Effector memory CD4-positive, alpha-beta T cell (primary cell): ENCODE measurements at places on chromosomes 6 and 20.
A peak's percentile ranks its signal among the peaks of the same experiment; 100 is the strongest.

GRCh38 chr6:56664029-56664428 lies 21.3 kb upstream of the DST start:
- no peaks in the 10 kb centered on the region for H3K4me1 ChIP-seq
- no peak overlapping the region for H3K27ac ChIP-seq
- H3K36me3 ChIP-seq: no peaks in the 10 kb centered on the region
- DNase-seq: no peak

DNA sequence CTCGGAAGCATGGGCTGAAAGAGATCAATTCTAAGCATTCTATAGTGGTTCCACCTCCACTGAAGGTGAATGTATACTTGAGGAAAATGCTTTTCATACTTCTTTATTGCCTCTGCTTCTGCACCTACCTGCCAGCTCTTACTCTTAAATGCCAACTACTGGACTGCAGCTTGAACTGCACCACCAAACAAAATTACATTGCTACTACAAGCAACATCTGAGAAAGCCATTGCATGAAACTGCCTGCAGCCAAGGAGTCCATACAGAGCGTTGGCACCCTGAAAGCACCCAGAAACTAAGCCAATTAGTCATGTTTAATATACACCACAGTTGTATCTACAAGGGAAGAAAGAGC lies 440.9 kb downstream of the BTBD3 start:
- H3K27me3 ChIP-seq: no peaks in the 10 kb centered on the region
- DNase-seq: no peak
- H3K4me3 ChIP-seq: no peak overlapping the region
- no peaks in the 10 kb centered on the region for H3K36me3 ChIP-seq
- H3K4me1 ChIP-seq: no peaks in the 10 kb centered on the region

DNA sequence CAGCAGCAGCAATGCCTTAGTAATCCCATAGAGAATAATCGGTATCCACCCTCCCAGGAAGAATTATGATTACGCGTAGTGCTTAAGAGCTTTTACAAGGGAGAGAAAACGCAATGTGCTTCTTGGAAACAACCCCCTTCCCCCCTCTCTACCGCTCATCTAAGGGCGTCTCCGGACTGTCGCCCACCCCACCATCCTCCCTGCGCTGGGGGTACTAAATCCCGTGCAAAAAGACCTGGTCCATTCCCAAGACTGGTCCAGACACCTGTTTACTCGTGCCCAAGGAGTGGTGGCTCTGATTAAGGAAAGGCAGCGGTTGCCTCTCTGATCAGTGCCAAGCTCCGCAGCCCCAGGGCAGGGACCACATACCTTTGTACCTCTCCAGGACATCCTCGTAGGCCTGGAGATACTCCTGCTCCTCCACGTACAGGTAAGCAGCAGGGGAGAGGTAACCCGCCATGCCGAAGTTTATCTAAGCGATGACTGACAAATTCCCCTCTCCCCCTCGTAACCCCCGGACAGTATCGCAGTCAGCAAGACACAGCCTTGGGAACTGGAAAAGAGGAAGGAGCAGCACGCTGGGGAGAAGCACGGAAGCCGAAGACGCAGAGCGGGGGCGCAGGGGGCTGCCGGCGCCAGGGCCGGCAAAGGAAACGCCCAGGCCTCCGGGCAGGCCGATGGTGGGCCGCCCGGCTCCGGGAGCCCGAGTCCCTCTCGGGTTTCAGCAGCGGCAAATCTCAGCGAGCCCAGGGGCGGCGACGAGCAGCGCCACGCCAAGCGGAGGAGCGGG lies 112.0 kb upstream of the BEND6 start:
- no peak overlapping the region for H3K27ac ChIP-seq
- H3K4me3 ChIP-seq: peak overlapping the region; percentile 43
- no peaks in the 10 kb centered on the region for H3K4me1 ChIP-seq

- no peak for DNase-seq
- H3K27me3 ChIP-seq: no peaks in the 10 kb centered on the region
- H3K36me3 ChIP-seq: no peaks in the 10 kb centered on the region
- no peak overlapping the region for H3K27ac ChIP-seq
Observed at GRCh38 chr6:95784869-95785268, 207.5 kb downstream of the MANEA start.

DNA sequence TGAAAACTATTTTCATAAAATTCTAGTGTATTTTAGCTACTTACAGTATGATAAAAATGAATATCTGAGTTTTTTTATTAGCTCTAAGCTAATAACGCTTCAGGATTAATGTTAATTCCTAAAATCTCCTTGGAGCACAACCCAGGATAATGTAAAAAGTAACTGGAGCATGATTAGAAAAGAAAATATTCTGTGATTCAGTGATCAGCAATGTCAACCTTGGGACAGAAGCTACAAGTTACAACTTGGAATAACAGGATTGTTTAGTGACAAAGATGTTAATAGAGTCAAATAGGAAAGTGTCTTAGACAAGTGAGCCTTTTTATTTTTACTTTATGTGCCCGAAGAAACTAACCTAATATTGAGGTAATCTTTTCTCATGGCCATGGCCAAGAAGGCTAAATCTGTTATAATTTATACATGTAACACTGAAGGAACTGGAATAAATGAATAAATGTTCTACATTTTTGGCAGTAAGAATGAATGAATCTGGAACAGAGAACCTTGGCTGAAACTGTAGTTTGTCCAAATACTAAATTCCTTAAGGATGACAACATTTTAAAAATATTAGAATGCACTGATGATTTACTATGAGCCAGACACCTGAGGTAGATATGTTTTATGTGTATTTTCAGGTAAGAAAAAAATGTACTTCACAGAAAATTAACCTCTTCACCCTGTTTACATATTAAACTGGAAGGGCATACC lies 994.0 kb downstream of the GRIK2 start:
- no peaks in the 10 kb centered on the region for H3K36me3 ChIP-seq
- H3K4me1 ChIP-seq: no peaks in the 10 kb centered on the region
- no peaks in the 10 kb centered on the region for H3K27me3 ChIP-seq
- H3K4me3 ChIP-seq: no peak overlapping the region

- H3K27me3 ChIP-seq: no peaks in the 10 kb centered on the region
- no peak for DNase-seq
- no peak overlapping the region for H3K4me3 ChIP-seq
- no peaks in the 10 kb centered on the region for H3K36me3 ChIP-seq
Observed at GRCh38 chr20:24160563-24161281, 172.1 kb upstream of the GGTLC1 start.

GRCh38 chr6:112618849-112619248 lies 271.7 kb downstream of the RFPL4B start:
- H3K27ac ChIP-seq: no peak overlapping the region
- H3K36me3 ChIP-seq: no peaks in the 10 kb centered on the region
- no peak overlapping the region for H3K4me3 ChIP-seq
- no peaks in the 10 kb centered on the region for H3K27me3 ChIP-seq
- no peaks in the 10 kb centered on the region for H3K4me1 ChIP-seq

- no peaks in the 10 kb centered on the region for H3K4me1 ChIP-seq
- no peak for DNase-seq
- no peak overlapping the region for H3K27ac ChIP-seq
Observed at GRCh38 chr6:22108199-22108598, 188.6 kb downstream of the PRL start.

DNA sequence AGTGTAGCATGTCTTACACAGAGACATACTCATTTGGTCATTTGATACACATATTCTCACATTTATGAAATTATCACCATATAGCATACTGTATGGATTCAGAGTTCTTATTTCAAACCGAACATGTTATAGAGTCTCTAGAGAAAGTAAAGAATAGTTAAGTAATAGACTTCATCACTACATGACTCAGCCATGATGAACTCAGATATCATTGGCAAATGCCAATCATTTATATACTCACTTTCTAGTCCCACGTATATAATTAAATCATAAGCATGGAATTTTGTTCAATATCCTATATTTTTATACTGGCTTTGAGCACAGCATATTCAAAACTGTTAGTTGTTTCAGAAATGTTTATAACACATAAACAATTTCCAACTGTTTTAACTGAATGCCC lies 749.9 kb downstream of the HACE1 start:
- no peaks in the 10 kb centered on the region for H3K36me3 ChIP-seq
- H3K27ac ChIP-seq: no peak overlapping the region
- H3K27me3 ChIP-seq: no peaks in the 10 kb centered on the region
- no peak for DNase-seq
- no peaks in the 10 kb centered on the region for H3K4me1 ChIP-seq

- H3K4me1 ChIP-seq: no peaks in the 10 kb centered on the region
- no peak overlapping the region for H3K4me3 ChIP-seq
- DNase-seq: no peak
- no peaks in the 10 kb centered on the region for H3K36me3 ChIP-seq
- no peaks in the 10 kb centered on the region for H3K27me3 ChIP-seq
Observed at GRCh38 chr6:168415993-168416530, 24.9 kb upstream of the SMOC2 start.

DNA sequence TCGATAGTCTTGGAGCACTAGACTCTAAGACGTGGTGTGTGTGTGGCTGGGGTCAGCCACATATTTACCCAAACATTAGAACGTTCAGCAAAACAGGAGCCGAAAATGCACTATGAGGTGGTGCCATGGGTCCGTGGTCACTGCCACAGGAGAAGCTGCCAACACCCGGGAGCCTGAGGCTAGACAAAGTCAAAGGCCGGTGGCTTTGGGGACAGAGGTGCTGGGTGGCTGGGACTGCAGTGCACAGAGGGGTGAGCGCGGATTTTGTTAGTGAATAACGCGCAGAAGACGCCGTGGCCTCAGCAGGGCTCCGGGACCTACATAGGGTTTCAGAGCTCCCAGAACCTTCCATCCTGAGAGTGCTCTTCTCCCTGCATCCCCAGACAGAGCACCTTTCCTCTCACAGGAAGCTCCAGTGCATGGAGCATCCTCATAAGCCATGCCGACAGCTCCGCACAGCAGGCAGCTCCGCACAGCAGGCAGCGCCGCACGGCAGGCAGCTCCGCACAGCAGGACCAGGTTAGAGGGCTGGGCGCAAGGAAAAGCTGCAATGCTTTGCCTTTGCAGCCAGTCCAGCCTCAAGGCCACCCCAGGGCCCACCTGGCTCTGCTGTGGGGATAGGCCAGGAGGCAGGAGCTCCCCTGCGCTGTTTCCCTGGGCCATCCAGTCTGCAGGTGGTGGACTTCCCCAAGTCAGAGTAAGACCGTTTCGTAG lies 304.1 kb downstream of the TAF4 start:
- no peak overlapping the region for H3K27ac ChIP-seq
- no peaks in the 10 kb centered on the region for H3K4me1 ChIP-seq
- DNase-seq: no peak
- H3K4me3 ChIP-seq: no peak overlapping the region
- no peaks in the 10 kb centered on the region for H3K27me3 ChIP-seq

DNA sequence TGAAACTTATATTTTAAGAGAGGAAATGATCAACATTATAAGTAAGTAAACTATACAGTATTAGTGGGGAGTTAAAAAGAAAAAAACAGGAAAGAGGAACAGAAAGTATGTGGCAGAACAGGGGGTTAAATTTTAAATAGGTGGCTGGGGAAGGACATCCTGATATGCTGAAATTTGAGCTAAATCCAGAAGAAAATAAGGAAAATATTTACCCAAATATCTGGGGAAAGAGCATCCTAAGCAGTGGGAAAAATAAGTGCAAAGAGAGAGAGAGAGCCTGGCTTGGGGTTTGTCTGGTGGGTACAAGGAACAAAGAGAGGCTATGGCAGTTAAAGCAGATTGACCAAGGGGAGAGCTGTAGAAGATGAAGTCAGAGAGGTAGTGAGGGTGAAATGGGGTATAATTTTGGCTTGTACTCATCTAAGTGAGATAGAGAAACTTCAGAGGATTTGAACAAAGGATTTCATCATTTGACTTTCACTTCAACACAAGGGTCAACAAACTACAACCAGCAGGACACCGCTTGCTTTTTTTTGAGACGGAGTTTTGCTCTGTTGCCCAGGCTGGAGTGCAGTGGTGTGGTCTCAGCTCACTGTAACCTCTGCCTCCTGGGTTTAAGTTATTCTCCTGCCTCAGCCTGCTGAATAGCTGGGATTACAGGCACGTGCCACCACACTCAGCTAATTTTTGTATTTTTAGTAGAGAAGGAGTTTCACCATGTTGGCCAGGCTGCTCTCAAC lies 328.4 kb upstream of the CNR1 start:
- H3K4me3 ChIP-seq: no peak overlapping the region
- H3K27me3 ChIP-seq: no peaks in the 10 kb centered on the region
- H3K27ac ChIP-seq: no peak overlapping the region

DNA sequence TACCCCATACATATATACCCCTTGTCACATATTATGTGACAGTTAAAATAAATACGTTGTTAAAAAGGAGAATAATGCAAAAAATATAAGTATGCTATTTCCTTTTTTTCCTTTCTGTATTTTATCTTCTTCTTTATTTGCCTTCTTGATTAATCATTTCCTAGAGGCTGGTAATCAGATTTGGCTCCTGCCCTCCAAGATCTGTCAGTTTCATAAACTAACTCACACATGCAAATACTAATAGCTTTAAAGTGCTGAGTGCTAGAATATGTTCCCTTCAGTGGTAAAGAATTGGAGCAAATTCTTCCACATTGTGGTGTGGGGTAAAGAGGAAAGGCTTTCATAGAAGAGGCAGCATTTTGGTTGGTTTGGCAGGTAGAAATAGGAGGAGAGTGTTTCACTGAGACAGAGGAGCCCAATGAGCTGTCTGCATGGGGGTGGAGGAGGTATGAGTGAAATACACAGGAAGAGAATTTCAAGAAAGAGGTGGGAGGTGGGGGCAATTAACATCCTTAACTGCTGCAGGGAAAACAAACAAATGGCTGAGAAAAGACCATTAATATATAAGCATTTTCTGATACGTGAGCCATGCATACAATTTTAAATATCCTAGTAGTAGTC lies 523.9 kb downstream of the BMP2 start:
- H3K36me3 ChIP-seq: no peaks in the 10 kb centered on the region
- H3K27me3 ChIP-seq: no peaks in the 10 kb centered on the region
- no peak for DNase-seq
- no peak overlapping the region for H3K4me3 ChIP-seq

GRCh38 chr6:26197933-26198721 lies 110.9 kb downstream of the HFE start:
- H3K36me3 ChIP-seq: no peaks in the 10 kb centered on the region
- H3K27ac ChIP-seq: peak overlapping the region; percentile 80
- DNase-seq: no peak
- peak overlapping the region; percentile 69 for H3K4me3 ChIP-seq

DNA sequence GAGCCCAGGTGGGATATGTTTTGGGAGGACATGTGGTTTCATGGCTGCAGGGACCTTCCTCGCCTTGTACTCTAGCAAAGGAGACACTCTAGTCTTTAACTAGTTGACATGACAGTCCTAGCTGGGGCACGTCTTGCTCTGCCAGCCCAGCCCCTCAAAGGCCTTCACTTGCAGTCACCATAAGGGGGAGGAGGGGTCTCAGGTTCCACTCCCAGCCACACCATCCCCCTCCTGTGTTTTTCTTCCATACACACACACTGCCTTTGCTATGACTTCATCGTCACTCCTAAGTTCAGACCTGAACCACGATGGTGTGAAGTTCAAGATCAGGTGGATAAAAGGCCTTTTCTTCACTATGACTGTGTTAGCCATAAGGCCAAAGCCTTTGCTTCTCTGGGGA lies 13.5 kb downstream of the ULBP1 start:
- no peaks in the 10 kb centered on the region for H3K4me1 ChIP-seq
- no peak for DNase-seq
- H3K4me3 ChIP-seq: no peak overlapping the region
- no peak overlapping the region for H3K27ac ChIP-seq
- no peaks in the 10 kb centered on the region for H3K27me3 ChIP-seq
- no peaks in the 10 kb centered on the region for H3K36me3 ChIP-seq
